ENCODE measurements at places on chromosomes 6 and 20. TPM values are rescaled to one million over a fixed set of nuclear protein-coding genes. Genes with fewer than 3 reads are reported as not detected.

GRCh38 chr6:159499034-159499433, 194.0 kb downstream of the SOD2 start:
- H3K27me3 ChIP-seq, result no peaks in the 10 kb centered on the region
- no peak for DNase-seq
- H3K4me3 ChIP-seq, result no peak overlapping the region
- H3K4me1 ChIP-seq, result no peaks in the 10 kb centered on the region

DNA sequence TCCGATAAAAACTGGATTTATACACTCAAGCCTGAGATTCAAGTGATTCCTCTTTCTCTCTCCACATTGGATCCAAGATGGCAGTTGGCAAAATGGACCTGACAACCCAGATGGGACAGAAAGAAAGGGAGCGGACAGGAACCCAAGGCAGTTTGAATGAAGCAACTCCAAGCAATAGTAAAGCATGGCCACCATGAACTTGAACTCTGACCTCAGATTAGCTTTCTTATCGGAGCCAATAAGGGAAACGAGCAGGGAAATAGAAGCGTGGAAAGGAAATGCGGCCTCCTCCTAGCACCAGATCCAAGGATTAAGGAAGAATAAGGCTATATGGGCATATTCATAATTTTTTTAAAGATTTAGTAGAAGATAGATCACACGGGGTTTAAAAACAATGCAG, 213.4 kb upstream of the RIN2 start:
- no peak for DNase-seq
- H3K36me3 ChIP-seq, result no peaks in the 10 kb centered on the region
- no peaks in the 10 kb centered on the region for H3K27me3 ChIP-seq
- H3K4me3 ChIP-seq, result no peak overlapping the region
- no peak overlapping the region for H3K27ac ChIP-seq

DNA sequence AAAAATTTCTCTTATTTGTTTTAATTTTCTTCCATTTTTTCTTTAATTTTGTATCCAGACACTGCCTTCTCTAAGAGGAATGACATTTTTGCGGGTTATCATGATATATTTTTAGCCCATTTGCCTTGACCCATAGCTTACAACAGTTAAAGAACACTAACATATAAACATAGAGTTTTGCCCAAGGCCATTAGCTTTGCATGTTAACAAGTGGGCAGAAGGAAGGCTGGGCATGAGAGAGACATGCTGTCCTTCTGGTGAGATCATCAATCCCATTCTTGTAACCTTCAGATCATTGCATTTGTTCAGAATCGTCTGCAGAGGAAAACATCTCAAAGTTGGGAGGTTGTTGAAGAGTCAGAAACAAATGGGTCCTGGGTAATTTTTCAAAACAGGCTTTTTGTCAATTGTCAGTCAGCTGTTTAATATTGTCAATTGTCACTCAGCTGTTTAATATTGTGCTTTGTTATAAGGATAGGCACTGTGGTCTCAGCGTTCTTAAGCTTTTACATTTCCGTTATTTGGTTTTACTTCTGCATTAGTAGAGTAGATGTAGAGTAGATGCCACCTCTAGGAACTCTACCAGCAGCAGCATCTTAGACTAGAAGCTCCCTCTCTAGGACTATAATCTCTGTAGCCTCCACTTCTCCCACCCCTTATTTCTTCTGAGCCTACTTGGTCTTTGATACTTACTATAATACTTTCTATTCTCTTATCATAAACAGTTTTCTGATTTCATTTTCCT, 243.1 kb downstream of the ESR1 start:
- no peaks in the 10 kb centered on the region for H3K36me3 ChIP-seq
- H3K4me1 ChIP-seq, result no peaks in the 10 kb centered on the region
- H3K27ac ChIP-seq, result no peak overlapping the region
- no peaks in the 10 kb centered on the region for H3K27me3 ChIP-seq
- H3K4me3 ChIP-seq, result no peak overlapping the region

- H3K4me1 ChIP-seq, result no peaks in the 10 kb centered on the region
- H3K27me3 ChIP-seq, result no peaks in the 10 kb centered on the region
- DNase-seq, result no peak
- no peak overlapping the region for H3K4me3 ChIP-seq
- no peak overlapping the region for H3K27ac ChIP-seq
Measured at GRCh38 chr6:111888928-111889695, 15.9 kb upstream of the FYN start.

DNA sequence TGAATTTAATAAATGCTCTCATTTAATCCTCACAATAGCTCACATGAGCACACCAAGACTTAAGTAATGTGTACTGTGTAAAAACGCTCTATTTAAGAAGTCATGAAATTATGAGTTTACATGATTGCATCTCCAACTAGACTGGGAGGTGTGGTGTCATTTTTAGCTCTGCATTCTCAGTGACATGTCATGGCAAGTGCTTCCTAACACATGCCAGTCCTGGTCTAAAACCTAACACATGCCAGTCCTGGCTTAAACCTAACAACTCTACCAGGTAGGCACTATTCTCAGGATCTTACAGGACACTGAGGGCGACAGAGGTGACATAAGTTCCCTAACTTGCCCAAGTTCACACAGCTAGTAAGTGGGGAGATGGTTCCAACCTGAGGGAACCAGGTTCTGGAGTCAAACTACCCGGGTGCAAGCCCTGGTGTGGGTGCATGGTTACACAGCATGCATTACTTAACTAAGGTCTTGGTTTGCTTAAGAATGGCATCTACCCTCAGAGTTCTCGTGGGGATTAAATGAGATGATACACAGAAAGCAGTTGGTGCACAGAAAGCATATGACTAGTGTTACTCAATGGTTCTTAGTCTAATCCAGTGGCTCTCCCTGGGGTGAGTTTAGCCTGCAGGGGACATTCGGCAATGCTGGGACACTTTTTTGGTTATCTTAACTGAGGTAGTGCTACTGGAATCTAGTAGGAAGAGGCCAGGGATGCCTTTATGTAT, 14.7 kb downstream of the CLDN20 start:
- no peak overlapping the region for H3K27ac ChIP-seq
- no peaks in the 10 kb centered on the region for H3K27me3 ChIP-seq
- peaks cover 2% of the 10 kb centered on the region for H3K36me3 ChIP-seq

DNA sequence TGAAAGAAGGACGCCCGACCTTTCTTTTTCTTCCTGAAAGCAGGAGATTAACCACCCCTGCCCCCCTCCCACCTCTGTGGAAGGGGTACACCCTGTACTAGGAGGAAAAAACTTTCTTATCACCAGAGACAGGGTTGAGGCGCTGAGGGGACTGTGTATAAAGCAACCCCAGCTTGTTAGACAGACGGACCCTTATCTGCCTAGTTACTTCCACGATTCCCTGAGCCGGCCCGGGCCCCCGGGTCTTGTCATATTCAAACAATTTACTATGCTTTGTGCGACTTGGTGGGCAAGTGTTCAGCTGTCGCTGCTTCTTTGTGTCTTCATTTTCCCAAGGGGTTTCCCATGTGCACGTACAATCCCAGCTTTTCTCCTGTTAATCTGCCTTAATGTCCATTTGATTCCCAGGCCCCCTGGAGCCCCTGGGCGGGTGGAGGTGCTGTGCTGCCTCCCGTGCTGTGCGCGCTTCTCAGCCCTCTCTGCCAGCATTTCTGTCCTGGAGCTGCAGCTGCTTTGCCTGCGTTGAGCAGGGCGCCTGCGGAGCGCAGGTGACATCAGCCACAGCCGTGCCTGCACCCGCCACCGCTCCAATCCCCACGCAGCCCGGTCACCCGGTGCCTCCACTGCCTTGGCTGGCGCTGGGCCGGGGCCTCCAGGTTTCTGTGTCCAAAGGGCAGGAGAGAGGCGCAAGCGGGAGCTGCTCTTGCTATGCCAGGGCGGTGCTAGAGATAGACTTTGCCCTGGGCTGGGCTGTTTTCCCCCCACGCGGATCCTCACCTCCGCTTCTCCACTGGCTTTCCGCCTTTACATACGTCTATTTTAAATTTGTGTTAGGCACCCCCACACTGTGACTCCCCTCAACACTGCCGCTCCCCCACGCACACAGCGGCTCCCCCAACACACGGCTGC, 96.2 kb downstream of the TTLL2 start:
- peak overlapping the region; percentile 25 for H3K4me3 ChIP-seq
- H3K27me3 ChIP-seq, result no peaks in the 10 kb centered on the region
- peak; percentile 99 for DNase-seq
- H3K4me1 ChIP-seq, result no peaks in the 10 kb centered on the region

DNA sequence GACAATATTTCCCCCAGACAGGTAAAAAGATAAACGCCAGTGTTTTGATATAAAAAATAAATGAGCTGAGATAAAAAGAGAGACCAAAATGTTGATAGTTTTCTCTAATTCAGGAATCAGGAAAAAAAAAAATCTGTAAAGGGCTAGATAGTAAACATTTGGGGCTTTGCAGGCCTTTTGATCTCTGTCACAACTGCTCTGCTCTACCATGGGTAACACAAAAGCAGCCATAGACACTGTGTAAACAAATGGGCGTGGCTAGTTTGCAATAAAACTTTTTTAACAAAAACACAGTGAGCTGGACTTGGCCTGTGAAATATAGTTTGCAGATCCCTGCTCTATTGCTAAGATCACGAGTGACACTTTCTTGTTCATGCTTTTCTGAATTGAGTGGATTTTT, 219.1 kb upstream of the STXBP5 start:
- no peak overlapping the region for H3K4me3 ChIP-seq
- H3K27ac ChIP-seq, result no peak overlapping the region
- no peaks in the 10 kb centered on the region for H3K36me3 ChIP-seq
- peak; percentile 40 for DNase-seq
- no peaks in the 10 kb centered on the region for H3K4me1 ChIP-seq
- H3K27me3 ChIP-seq, result no peaks in the 10 kb centered on the region

DNA sequence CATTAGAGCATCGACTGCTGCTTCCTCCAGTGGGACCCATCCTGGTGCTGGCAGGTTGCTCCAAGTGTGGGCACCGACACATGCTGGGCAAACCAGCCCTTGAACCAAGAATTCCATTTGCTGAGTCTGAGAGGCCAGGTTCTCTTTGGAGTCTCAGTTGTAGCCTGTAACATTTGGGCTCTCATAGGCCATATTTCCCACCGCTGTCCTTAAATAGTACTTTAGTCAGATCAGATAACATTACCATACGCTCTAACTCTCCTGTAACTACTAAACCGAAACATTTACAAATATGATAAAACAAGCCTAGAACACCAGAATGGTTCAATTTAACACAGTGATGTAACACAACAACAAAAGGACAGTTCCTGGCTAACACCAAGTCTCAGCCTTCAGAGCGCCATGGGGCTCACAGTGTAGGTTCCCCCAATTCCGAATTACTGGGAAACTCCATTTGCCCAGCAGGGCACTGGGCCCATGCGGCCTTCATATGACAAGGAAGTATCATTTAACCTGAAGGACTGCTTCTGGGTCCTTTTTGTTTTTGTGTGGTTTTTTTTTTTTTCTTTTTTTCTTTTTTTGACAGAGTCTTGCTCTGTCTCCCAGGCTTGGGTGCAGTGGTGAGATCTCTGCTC, 28.4 kb upstream of the CD93 start:
- no peak for DNase-seq
- H3K27ac ChIP-seq, result no peak overlapping the region
- no peaks in the 10 kb centered on the region for H3K27me3 ChIP-seq

GRCh38 chr6:77324866-77325265, 138.4 kb downstream of the HTR1B start:
- H3K36me3 ChIP-seq, result no peaks in the 10 kb centered on the region
- H3K4me3 ChIP-seq, result no peak overlapping the region
- no peaks in the 10 kb centered on the region for H3K27me3 ChIP-seq
- DNase-seq, result no peak
- no peaks in the 10 kb centered on the region for H3K4me1 ChIP-seq
- H3K27ac ChIP-seq, result no peak overlapping the region

DNA sequence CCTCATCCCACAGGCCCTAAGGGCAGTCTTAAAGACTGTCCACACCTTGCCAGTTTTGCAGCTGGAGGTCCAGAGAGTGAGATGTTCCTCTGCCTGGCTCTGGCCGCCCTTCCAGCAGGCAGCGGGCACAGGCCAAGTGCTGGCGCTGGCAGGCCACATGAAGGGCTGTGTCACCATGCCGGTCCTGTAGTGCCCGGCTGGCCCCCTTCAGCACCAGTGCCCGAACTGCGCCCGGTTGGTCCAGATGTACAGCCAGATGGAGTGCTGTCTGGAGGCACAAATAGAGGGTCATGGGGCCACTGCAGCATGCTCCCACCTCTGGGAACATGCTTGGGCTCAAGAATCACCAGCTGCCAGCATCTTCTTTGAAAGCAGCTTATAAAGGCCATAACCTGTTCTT, 3.8 kb downstream of the NFKBIE start:
- no peak overlapping the region for H3K27ac ChIP-seq
- no peak for DNase-seq
- peaks cover 33% of the 10 kb centered on the region for H3K4me1 ChIP-seq

DNA sequence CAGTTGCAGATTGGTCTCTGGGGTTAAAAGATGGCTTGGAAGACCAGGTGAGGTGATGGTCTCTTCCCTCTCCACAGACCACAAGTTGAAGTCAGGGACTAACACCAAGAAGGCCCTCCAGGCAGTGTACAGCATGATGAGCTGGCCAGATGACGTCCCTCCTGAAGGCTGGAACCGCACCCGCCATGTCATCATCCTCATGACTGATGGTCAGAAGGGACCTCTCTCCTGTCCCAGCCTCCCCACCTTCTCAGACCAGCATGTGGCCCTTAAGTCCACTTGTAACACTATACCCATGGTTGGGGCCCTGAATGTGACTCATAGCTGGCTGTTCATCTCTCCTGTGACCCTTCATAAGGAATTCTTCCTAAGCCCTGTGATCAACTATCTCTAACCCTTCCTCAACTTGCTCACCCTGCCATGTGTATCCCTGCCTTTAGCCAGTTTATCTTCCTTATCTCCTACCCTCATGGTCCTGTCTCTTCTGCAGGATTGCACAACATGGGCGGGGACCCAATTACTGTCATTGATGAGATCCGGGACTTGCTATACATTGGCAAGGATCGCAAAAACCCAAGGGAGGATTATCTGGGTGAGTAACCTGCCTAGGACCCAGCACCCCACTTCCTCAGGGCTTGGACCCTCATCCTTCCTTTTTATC, 3.0 kb downstream of the CFB start:
- no peaks in the 10 kb centered on the region for H3K27me3 ChIP-seq
- no peak overlapping the region for H3K27ac ChIP-seq
- DNase-seq, result no peak
- H3K4me3 ChIP-seq, result no peak overlapping the region

DNA sequence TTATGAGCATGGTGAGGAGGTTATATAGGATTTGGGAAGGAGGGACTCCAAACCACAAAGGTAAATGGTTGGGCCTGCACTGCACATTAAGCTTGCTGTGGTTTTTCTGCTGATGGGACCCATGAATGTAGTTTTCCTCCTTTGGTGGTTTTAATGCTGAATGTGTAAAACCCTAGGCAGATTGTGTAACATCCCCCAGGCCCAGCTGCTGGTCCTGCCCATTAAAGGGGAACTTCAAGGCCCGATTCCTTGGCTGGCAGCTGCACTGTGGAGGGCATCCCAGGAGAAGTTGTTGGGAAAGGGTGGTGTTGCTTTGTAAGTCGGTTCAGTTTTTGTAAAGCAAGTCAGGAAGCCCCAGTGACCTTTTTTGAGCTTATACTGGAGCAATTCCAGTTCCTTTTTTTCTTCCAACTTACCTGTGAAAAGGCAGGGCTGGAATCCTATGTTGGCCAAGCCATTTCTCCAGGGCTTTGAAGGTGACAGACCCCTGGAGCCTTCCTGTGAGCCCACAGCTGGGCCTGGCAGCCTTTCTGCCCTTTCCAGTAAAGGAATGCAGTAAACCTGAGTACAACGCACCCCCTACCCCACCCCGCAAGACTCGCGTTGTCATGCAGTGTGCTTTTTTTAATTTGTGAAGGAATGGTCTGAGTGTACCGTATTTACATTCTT, 43.1 kb upstream of the NAA20 start:
- peaks cover 26% of the 10 kb centered on the region for H3K4me1 ChIP-seq
- H3K36me3 ChIP-seq, result peaks cover 58% of the 10 kb centered on the region
- no peak overlapping the region for H3K4me3 ChIP-seq
- peak overlapping the region; percentile 88 for H3K27ac ChIP-seq
- DNase-seq, result no peak

The PTPRT gene
- 0.07 TPM for polyA plus RNA-seq

The EPPIN gene
- polyA plus RNA-seq, result not detected
